ENCODE measurements at places on chromosomes 12 and 14.

DNA sequence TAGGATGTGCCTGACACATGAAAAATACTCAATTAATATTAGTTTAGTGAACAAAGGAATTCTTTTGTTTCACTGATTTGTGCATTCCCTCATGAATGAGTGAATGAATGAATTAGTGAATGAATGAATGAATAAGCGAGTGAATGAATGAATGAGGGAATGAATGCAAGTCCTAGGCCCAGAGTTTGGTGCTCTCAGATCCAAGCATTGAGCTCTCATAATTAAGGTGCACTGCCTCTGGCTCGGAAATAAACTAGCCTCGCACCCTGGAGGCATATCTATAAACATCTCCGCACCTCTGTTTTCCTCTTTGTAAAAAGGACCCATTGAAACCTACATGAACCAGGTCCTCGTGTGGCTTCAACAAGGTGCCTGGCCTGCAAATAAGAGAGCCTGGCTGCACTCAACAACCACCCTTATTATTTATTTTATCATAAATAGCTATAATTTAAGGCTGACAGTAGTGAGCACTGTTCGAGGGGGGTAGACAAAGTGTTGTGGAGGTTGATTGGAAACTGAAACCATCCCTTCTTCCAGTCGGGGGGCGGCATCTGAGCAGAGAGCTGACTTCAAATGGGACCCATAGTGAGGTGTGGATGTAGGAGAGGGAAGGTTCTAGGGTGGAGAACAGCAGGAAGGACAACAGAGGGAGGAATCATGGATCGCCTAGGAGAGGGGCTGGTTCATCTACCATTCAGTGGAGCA is 316.8 kb downstream of the BCL11B start:
- no peak for DNase-seq

DNA sequence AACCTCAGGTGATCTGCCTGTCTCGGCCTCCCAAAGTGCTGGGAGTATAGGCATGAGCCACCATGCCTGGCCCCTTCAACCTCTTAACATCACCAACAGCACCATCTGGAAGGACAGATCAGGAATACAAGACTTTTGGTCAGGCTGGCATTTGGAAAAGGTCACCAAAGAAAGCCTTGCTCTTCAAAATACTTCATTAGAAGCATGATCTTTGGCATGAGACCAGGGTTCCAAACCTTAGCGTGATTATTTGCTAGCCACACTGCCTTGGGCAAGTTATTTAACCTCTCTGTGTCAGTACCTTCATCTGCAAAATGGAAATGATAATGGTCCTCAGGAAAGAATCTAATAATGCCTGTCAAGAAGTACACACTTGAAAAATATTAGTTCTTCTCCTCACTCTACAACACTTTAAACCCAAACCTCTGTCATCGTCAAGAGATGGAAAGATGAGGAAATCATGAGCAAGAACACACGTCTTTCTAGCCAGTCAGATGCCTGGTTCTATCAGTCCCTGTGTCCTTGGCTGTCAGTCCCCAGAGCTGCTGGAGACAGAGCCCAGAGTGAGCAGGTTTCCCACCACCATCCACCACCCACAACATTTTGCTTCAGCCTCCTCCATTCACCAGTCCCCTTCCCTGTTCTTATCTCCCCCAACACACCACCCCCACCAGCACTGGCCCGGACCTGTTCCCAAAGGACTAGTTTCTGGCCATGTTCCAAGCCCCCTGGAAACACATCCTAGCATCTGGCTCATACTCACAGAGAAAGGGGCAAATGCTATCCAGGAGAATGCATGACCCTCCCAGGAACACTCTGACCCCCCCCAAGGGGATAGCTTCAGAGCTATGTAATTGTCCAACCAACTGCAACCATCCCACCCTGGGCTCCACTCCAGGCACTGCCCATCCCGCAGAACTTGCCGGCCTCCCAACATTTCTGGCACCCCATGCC is 2.0 kb downstream of the ADCY6 start:
- DNase-seq = no peak

DNA sequence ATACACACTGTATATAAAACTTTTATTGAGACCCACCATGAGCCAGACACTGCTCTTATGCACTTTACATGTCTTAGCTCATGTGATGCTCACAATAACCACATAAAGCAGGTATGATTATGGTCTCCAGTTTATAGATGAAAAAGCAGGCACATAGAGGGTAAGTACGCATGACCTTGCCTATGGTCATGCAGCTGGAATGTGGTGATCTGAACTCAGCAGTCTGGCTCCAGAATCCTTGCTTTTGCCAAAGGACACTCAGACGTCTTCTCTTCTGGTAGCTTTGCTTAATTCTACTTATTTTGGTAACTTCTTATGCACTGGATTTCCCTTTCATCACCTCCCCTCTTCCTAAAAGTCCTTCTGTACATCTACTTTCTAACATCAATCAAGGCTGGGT is 103.3 kb upstream of the CRY1 start:
- DNase-seq = no peak

GRCh38 chr14:69877492-69877891 is 1.7 kb upstream of the SMOC1 start:
- DNase-seq = peak; percentile 12

GRCh38 chr12:42586268-42586667 is 3.3 kb downstream of the PRICKLE1 start:
- no peak for DNase-seq

DNA sequence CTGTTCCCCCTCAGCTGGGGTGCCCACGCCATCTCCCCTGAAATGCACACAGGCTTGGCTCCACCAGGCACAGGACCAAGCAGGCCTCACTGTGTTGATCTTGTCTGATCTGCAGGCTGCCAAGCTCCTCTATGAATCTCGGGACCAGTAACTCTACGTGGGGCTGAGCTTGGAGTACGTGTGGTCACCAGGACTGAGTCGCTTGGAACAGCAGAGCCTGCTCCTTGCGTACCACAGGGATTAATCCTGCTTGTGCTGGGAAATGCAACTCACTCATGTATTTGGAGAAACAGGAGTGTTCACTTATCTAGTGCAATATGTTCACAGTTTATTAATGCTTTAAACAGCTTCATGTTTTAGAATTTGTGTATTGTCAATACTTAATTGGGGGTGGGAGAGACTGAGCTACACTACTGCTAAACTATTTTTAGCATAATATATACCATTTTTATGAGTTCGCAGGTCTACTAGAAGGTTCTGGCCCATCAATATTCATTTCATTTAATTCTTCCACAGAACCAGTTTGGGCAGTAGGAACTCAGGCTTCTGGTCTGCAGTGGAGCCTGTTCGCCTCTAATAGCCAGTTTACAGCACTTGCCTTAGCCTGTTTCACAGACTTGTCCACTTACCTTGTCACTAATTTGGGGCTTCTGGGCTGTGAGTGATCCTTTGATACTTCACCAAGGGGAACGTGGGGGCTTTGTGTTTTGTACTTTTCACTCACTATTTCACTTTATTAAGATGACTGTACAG is 17.4 kb downstream of the ZFYVE21 start:
- DNase-seq = no peak

DNA sequence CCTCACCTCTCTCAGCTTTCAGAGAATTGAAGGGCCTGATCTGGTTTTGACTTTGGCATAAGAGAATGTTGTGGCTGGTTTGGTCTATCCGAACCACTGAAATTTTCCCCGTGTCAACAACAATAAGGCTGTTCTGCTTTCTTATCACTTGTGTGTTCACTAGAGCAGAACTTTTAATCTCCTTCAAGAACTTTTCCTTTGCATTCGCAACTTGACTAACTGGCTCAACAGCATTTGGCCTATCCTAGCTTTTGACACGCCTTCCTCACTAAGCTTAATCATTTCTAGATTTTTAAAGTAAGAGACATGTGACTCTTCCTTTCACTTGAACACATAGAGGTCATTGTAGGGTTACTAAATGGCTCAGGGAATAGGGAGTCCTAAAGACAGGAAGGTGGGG is 25.9 kb upstream of the EDDM3A start:
- no peak for DNase-seq

GRCh38 chr14:20745571-20746358 is at the start of gene EDDM3A:
TSS of gene EDDM3A (plus strand) at chr14:20745887. CDS start at chr14:20747581, 1,694 bp downstream.
- DNase-seq = no peak

- DNase-seq = no peak
Measured at GRCh38 chr14:23640524-23641141, 4.5 kb downstream of the DHRS2 start.

- no peak for DNase-seq
Measured at GRCh38 chr14:20772650-20773049, 4.4 kb downstream of the EDDM3B start.

DNA sequence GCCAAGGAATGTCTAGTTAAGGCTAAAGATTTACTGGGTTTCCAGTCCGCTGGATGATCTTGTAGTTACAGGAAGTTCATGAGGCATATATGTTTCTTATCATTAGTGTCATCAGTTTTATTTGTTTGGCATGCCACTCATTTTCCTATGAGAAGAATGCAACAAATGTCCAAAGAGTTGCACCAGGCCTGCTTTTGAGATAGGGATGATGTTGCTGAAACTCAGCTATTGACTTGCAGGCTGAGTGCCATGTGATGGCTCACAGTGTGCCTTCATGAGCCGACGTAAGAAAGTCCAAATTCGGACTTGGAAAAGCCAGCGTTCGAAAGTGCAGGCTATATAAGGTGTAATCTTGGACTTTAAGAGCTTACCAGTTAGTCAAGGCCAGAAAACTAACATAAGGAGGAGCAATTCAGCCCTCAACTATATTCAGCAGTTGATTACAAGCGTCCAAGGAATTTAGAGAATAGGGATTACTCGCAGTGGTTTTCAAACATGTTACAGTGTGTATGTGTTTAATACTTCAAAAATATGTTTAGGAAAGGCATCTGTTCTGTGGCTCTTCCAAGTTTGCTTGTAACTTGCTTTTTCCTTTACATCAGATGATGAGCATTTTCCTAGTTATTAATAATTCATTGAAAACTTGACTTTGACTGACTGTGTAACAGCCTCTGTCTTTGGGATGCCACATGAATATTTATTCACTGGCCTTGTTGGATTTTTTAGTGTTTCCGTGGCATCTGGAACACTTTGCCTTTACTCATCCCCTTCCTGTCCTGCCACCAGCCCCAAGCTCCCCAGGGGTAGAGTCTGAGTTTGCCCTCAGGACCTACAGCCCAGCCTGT is 101.3 kb downstream of the LGMN start:
- DNase-seq = no peak

DNA sequence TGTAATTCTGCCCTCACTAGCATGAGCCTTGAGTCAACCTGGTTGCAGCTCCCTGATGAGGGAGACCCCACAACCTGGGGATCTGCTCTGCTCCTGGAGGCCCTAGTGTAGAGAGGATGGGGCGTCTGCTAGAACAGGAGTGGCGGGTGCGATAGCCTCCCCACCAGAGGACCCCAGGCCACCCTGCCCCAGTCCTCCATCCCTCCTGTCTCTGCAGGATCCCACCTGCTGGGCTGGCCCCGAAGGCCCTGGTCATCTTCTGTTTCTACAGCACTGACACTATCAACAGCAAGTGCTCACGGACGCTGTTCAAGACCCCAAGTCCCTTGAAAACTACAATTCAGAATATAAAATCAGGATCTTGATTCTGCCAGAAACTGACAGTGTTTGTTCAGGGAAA is 15.2 kb downstream of the ANHX start:
- no peak for DNase-seq

- DNase-seq = no peak
Measured at GRCh38 chr12:99732131-99732530, 84.6 kb downstream of the GARIN6 start.

DNA sequence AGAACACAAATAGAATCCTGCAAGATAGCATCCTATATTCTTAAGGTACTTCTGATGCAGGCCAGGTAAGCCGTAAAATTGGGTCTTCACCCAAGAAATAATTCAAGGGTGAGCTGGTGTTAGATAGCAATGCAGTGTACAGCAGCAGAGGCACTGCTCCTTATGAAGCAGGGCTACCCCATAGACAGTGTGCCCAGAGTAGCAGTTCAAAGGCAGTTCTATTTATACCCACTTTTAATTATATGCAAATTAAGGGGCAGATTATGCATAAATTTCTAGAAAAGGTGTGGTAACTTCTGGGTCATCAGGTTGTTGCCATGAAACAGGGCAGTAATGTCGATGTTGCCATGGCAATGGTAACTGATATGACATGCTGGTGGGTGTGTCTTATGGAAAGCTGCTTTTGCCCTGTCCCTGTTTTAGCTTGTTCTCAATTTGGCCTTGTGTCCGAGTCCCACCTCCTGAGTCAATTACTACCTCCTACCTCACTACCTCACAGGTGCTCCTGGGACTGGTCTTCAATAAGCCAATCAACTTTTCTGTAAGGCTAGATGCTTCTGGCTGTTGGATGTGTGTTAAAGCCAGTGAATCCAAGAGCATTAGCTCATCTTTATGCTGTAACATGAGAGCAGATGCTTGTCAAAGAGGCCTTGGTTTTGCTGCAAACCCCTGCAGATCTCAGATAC is 61.0 kb downstream of the PPM1A start:
- no peak for DNase-seq

- DNase-seq = peak; percentile 41
Measured at GRCh38 chr14:92686900-92687427, 61.5 kb downstream of the LGMN start.

GRCh38 chr12:108805136-108805535 is 52.2 kb downstream of the SSH1 start:
- no peak for DNase-seq

- DNase-seq = no peak
Measured at GRCh38 chr12:9361879-9362326, 153.7 kb upstream of the PZP start.

DNA sequence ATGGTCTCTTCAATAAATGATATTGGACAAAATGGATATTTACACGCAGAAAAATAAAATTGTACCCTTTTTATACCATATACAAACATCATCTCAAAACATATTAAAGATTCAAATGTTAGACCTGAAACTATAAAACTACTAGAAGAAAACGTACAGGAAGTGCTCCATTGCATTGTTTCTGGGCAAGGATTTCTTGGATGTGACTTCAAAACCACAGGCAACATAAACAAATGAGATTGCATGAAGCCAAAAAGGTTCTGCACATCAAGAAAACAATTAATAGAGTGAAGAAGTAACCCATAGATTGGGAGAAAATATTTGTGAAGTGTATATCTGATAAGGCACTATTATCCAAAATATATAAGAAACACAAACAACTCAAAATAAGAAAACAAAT is 812.4 kb downstream of the NRXN3 start:
- no peak for DNase-seq

DNA sequence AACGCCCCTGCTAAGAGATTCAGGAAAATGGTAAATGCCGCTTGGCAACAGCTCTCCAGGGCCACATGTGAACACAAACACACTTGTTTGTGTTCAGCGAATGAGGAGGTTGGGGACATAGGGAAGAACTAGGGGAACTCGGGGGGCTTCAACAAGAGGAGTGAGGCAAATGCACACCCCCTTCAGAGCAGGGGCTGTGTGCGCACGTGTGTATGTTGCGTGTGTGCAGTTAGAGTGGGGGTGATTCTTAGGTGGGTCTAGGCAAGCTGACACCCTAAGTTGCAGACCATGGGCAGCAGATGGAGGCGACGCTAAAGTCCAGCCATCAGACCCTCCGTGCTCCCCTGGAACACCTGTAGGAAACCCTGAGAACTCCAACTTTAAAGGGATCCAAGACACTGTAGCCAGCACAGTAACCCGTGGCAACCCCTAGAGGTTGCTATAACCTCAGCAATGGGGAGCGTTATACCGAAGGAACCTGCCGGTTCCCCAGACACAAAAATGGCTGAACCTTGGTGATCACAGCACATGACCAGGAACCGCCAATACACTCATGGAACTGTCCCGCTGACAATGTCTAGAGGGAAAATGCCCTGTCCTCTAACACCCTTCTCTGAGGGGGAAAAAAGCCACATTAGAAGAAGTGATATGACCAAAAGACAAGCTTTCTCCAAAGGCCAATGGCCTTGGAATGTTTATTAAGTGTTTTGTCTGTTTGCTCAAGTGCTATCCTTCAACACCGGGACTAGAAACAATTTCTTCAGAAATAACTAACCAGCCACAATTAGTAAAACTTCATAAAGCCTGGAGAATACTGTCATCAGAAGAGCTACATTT is 86.5 kb upstream of the CEP83 start:
- DNase-seq = peak; percentile 61

Data from KBM-7 (cell line).